Brain microvascular endothelial cell (primary cell): ENCODE measurements at places on chromosomes 3 and 15.

GRCh38 chr3:14204515-14205284 is 26.1 kb downstream of the LSM3 start:
- DNase-seq: peak; percentile 66

GRCh38 chr3:58010562-58010961 is 2.3 kb downstream of the FLNB start:
- no peak for DNase-seq

DNA sequence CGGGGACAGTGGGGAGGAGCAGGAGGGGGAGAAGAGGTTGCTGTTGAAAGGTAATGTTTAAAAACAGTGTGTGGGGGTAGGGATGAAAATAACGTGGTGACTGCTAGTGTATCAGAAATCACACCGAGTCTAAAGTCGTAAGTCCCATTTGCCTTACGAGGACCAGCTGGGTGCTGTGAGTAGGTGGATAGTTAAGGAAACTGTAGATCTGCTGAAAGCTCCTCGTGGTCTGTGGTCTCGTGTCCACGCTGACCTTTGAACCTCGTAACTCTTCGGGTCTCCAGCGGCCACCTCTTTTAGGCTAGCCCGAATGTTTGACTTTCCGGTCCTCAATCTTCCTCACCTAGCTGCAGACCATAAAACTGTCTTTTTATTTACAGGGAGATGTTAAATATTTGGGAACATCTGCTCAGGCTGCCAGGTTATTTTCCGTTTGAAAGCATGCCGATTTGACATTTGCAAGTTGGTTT is 29.3 kb upstream of the ST3GAL6 start:
- peak; percentile 29 for DNase-seq

DNA sequence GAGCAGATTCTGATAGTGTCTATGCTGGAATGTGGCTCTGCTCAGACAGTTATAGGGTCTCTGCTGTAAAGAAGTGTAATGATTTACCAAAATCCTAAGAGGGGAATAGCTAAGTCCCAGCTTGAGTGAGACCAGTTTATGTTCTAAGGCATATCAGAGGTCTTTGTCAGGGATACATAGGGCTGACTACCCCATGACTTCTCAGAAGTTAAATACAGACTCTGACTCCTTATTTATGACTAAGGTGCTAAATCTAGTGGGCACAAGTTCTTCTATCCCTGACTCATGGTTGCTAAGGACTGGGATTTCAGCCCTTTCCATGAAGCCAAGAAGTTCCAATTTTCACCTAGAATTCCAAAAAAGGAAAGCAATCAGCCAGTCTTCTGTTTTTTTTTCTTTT is 192.6 kb upstream of the POU1F1 start:
- no peak for DNase-seq

- DNase-seq: peak; percentile 79
Measured at GRCh38 chr3:184338511-184338945, 1.1 kb downstream of the FAM131A start.

DNA sequence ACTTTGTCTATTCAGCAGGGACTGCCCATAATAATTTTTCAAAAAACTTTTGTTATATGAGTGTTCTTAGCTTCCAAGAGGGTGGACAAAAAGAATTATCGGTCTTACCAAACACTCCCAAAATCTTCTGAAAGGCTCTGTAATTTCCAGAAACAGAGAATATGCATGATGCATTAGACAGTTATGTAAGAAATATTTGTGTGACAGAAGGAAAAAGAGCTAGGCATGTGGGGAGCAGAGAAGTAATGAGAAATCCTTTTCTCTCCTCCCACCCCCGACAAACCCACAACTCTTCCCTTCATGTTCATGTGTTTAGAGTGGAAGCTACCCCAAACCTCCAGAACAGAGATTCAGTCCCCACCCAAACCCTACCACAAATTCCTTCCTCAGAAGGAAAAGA is 86.8 kb downstream of the MYO5A start:
- no peak for DNase-seq

DNA sequence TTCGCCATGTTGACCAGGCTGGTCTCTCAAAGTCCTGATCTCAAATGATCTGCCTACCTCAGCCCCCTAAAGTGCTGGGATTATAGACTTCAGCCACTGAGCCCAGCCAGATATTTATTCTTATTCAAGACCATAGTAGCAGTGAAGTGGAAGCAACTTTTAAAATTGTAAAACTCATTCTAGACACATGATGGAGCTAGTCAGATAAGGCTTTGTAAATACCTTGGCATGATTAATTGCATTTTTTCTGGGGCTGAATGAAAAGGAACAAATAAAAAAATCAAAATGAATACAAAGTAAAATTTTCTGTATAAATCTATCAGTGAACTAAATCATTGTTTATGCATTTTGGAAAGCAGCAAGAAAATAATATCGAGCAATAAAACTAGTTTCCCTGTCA is 4.1 kb upstream of the MYO1E start:
- DNase-seq: no peak

DNA sequence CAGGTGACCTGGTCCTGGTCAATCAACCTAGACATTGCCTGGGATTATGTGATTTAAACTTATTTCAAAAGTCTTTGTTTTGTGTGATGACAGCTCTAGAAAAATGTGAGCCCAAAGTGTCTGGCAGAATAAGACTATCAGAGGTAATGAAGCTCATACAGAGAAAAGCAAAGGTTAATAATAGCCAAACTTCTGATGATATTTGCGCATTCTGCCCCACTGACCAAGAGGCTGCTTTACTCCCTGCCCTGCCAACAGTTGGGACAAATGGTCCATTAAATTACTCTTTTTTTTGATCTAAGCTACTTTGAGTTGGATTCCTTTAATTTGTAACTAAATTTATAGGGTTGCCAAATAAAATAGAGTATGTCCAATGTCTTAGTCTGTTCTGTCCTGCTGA is 911.2 kb downstream of the MCTP2 start:
- DNase-seq: no peak

DNA sequence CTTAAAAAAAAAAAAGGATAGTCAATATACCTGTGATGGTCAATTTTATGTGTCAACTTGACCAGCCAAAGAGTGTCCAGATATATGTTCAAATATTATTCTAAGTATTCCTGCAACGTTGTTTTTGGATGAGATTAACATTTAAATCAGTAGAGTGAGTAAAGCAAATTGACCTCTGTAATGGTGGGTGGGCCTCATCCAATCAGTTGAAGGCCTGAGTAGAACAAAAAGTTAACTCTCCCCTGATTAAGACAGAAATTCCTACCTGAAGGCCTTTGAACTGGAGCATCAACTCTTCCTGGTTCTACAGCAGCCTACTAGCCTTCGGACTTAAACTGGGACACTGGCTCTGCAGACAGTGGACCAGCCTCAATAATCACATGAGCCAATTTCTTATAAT is 154.1 kb downstream of the FGF12 start:
- no peak for DNase-seq

DNA sequence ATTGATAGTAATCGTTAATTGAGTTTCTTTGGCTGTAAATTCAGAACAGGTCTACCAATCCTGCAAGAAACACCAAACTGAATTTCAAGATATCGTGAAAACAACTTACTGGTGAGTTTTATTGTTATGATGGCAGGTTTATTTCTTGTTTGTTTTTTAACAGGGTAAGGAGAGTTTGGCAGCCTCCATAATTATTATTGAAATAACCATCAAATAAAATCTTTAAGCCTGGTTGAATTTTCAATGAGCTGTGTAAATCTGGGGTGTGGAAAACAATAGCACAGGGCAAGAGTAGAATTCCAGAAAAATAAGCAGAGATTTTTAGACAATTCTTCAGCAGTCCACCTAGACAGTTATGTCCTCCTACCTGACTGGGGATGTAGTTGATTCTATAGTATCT is 196.5 kb downstream of the MECOM start:
- DNase-seq: no peak

GRCh38 chr3:185082149-185082548 is 70.7 kb downstream of the C3orf70 start:
- DNase-seq: no peak

GRCh38 chr3:178059119-178059518 is 477.1 kb upstream of the KCNMB2 start:
- no peak for DNase-seq

- DNase-seq: no peak
Measured at GRCh38 chr15:68227643-68228142, 1.8 kb downstream of the CLN6 start.

GRCh38 chr3:137724240-137724639 is 39.9 kb upstream of the SOX14 start:
- DNase-seq: no peak

DNA sequence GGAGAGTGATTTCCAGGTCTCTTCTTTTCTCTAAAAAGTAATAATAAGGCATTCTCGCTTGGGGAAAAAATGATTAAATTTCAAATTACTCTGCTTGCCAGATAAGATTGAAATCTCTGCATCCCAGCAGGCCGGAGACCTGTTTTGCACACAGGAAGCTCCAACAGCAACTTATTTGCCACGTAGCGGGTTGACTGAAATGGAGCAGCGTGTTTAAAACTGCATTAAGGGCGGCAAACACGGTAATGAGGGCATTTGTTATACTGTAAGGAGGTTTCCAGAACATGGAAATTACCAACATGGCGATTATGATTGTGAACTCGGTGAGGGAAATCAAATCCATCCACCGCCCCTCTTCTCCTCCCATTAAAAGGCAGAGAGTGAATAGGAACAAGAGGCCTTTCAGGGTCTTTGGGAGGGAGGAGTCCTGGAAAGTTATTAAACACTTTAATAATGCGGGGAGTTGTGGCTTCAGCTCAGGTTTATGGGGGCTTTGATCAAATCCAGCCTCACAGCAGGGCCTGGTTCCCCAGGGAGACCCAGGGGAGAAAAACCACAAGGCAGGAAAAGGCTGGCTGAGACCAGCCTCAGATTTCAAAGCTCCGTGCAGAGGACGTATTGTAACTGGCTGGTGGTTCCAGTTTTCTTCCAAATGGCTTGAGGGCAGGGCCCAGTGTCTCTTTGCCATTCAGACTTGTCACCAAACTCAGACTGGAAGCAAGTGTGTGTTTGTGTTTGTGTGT is 242.3 kb downstream of the TLE3 start:
- DNase-seq: peak; percentile 28

DNA sequence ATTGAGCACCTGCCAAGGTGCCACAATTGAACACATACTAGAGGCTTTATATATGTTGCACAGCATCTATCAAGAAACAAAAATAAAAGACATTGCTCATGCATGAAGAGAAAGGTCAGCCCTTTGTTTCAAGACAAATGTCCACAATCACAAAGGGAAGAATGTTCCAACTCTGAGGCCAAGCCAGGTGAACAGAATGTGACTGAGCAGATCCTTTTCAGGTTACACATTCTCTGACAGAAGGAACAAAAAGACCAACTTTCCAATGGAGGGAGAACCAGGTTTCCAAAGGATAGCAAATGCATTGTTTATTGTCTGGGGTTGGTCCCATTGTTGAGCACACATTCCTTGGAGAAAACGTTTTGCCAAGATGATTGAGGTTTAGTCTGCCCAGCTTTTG is 50.2 kb upstream of the FAM174B start:
- no peak for DNase-seq

DNA sequence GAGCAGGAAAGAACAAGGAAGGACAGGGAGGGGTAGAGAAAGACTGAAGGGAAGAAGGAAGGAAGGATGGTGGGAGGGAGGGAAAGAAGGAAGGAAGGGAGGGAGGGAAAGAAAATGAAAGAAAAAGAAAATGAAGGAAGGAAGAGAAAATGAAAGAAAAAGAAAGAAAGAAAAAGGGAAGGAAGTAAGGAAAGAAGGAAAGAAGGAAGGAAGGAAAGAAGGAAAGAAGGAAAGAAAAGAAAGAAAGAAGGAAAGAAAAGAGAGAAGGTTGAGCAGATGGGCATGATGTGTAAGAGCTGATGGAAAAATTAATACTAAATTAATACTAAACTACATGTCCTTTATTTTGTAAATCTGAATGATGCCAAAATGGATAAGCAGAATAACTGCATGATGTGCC is 418.3 kb upstream of the CDIN1 start:
- DNase-seq: no peak

- DNase-seq: no peak
Measured at GRCh38 chr15:70140025-70140542, 42.4 kb upstream of the TLE3 start.

GRCh38 chr3:186299327-186299726 is 62.7 kb downstream of the DGKG start:
- DNase-seq: no peak

- DNase-seq: no peak
Measured at GRCh38 chr3:177589041-177589650, 391.9 kb upstream of the TBL1XR1 start.

DNA sequence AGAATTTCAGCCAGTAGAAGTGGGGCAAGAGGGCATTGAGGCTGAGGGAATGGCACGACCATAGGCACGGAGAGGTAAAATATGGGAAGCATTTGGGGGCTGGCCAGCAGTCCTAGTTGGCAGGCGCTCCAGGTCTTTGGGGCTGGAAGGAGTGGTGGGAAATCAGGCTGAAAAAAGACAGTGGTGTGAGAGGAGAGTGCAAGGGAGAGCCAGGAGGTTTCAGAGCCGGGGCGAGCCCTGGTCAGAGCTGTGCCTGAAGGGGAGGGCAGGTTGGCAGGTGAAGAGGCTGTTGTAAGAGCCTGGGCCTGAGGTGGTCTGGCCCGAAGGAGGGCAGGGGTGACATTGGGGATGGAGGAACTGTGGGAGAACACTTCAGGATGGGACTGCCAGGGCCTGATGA is 1.6 kb upstream of the IDH3A start:
- DNase-seq: no peak

- DNase-seq: no peak
Measured at GRCh38 chr3:29746163-29746760, 465.4 kb downstream of the RBMS3 start.

GRCh38 chr15:69117431-69117871 is 43.0 kb upstream of the GLCE start:
- DNase-seq: no peak

GRCh38 chr3:81451611-81452010 is 309.8 kb downstream of the GBE1 start:
- DNase-seq: no peak

DNA sequence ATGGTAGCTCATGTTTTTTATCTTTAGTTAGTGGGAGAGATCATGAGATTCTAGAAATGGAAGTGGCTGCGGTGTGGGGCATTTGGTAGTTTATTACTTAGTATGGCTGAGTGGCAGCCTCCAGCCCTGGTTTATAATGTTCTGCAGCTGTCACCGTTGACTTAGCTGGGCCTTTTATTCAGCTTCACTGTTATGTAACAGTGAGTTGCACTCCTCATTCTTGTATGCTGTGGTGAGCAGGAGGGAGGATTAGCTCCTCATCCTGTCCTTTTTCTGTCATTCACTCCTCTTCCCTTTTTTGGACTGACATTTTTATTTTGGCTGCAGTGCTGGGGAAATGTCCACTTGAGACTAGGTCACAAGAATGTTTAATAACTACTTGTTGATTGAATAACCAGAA is 29.5 kb downstream of the RAD54L2 start:
- DNase-seq: no peak
